ENCODE measurements at places on chromosomes 12 and 14.

GRCh38 chr12:107093417-107094182, at the start of gene CRY1:
Gene CRY1, minus strand, starts transcription at chr12:107093549. Its CDS starts 588 bp downstream, at chr12:107092961.
- peak; percentile 93 for DNase-seq

DNA sequence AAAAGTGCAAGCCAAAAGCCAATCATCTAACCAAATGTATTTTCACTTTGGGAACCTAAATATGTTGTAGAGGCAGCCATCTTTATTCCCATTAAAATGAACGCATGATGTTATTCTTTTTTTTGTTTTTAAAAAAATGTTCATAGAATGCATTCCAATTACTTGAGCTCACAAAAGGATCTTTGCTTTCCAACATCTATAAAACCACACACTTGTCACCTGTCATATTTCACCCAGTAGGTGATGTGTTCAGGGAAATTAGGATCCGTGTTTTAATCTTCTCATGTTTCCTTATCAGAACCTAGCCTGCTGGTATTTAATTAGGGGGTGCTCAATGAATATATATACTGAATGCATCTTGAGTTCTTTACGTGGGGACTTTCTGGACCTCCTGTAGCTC, 13.6 kb downstream of the TTC8 start:
- DNase-seq: no peak

GRCh38 chr12:104130760-104131159, 7.2 kb downstream of the NFYB start:
- DNase-seq: no peak

- peak; percentile 84 for DNase-seq
Measured at GRCh38 chr12:4273652-4274395, at the start of gene CCND2. Gene CCND2, plus strand, starts transcription at chr12:4273762. Its CDS starts 279 bp downstream, at chr12:4274041.

DNA sequence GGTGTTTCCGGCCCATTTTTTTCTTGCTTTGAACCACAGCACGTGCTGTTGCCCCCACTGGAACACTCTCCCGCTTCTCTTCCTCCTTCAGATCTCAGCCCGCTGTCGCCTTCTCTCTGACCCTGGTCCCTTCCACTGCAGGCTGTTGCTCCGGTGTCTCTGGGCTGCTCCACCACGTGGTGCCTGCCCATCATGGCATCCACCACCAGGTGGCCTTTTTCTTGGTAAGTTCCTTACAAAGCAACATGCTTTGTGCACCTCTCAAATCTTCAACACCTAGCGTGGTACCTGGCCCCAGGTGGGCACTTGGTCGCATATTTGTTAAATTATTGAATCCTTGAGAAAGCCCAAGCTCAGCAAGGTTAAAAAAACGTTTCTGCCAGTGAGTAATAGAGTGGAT, 19.1 kb downstream of the TUNAR start:
- DNase-seq: peak; percentile 13
